ENCODE measurements at places on chromosomes 1 and 21.

DNA sequence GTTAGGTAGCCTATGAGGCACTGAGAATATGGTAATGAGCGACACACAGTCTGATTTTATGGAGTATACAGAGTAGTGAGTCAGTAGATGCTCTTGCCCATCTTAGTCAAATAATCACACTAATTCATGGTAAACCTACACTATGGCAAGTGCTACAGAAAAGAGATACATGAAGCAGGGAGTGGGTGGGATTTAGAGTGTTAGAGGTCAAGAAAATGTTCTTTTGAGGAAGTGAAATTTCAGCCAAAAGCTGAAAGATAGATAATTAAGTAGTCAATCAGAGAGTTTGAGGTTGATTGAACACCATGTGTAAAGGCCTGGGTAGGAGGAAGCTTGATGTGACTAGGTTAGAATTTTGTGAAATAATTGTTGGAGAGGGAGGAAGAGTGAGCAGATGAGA, 14.7 kb downstream of the MDM4 start:
- no peak for DNase-seq

GRCh38 chr1:87829360-87829759, 500.7 kb downstream of the LMO4 start:
- no peak for DNase-seq

GRCh38 chr1:83098131-83098530, 900.8 kb downstream of the TTLL7 start:
- DNase-seq: no peak

GRCh38 chr21:36976882-36977651, 10.6 kb upstream of the HLCS start:
- no peak for DNase-seq
